ENCODE measurements at places on chromosomes 7 and 10.

GRCh38 chr7:19465861-19466260 is 243.0 kb downstream of the POLR1F start:
- no peak for DNase-seq

DNA sequence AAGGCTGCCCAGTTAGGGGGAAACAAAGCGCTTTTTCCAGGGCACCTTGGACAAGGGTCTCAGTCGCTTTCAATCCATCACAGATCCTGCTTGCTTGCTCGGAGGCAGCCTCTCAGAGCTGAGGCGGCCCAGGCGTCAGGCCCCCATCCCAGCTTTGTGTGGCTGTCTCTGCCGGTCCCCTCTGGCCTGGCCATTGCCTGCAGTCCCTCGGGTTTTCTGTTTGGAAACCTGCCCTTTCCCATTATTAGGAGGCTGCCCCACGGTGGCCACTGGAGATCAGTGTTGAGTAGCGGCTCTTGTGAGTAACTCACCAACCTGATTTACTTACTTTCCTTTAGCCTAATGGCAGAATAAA is 216.1 kb downstream of the GLRX3 start:
- no peak for DNase-seq

GRCh38 chr10:49268185-49268584 is 30.8 kb upstream of the C10orf71 start:
- no peak for DNase-seq

DNA sequence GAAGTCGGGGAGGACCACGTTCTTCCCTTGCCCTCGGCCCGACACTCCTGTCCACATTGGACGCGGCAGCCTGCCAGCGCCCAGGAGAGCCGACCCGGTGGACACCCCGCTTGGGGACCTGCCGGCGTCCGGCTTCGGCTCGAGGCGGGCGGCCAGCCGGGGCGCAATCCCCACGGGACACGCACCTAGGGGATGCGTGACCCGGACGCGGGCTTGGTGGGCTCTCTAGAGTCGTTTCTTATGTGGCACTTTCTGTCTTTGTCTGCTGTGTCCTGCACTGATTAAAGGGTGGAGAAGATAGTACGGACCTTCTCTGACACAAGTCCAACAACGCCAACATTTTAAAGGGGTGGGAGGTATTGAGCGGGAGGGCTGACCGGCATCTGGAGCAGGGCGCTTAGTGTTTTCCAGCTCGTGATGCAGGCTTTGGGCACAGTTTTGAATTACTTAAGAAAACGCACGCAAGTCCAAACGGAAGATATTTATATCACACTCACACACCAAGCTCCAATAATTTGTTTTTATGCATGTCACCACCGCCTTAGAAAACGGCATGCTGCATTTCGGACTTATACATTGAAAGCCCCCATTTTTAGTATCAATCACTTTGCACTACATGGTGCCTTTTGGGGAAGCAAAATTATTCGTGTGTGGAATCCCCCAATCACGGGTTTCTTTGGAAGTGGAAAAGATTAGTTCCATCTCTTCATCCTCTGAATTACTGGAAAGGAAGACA is 3.9 kb upstream of the SPAG6 start:
- DNase-seq, result no peak

GRCh38 chr10:35876248-35876647 is 234.2 kb upstream of the FZD8 start:
- DNase-seq, result no peak

DNA sequence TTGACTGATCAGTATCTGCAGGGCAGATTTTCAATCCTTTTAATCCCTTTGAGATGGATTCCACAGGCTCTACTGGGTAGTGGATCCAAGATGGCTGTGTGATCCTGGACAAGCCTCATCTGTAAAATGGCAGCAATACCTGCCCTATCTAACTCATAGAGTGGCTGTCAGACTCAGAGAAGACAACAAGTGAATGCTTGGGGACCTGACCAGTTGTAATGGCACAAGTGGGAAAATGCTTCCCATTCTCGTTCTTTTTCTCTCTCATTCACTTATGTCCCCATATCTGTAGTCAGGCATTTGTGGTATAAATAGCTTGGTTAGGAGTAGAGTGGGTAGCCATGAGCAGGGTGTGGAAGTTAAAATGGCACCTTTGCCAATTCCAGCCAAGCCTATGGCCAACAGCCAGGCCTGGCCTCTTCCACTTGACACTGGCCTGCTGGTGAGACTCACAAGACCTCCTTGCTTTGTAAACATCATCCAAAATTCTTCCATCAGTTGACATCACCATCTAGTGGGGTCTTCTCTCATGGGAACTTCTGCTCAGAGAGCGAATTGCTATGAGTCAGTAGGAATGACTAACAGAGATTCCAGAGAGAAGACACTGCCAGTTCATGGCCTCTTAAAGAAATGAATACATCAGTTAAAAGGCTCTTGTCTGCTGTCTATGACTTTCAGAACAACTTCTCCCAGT is 150.1 kb downstream of the PLPP4 start:
- no peak for DNase-seq

GRCh38 chr10:74156919-74157289 is 5.9 kb downstream of the ADK start:
- DNase-seq, result no peak

- DNase-seq, result no peak
Observed at GRCh38 chr7:48035967-48036478, 680 bp downstream of the C7orf57 start.
